Left colon (tissue), 2 donors: ENCODE measurements at places on chromosomes 7 and 10. TPM values are rescaled to one million over a fixed set of nuclear protein-coding genes. Genes with fewer than 3 reads are reported as not detected.

DNA sequence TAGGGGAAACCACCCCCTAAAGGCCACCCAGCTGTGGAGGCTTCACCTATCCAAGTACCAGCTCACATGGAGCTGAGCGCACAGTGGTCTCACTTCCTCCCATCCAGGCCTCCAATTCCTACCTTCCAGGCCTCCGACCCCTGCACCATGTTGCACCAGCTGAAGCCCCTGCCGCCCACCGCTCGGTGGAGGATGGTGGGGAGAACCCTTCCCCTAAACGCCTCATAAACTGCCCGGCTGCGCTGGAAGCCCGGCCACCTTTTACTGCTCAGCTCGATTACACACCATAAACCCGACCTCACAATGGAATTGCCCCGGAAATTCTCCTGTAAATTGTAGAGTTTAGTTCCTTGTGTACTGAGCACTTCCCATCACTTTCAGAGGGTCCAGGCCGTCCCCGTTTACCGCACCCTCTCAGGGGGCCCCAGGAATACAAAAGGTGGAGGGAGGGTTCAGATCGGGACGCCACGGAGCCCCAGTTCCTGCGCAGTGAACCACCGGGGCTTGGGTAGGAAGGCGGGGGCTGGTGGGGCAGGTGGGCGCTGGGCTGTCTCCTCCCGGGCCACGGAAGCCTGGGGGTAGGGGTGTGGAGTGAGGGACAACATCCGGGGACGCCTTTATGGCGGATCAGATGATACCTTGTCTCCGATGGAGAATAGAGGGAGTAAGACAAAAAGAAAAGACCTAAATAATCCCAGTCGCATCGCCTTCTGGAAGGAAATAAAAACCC lies 1.4 kb upstream of the HOXA7 start:
- peak; percentile 75 for DNase-seq

DNA sequence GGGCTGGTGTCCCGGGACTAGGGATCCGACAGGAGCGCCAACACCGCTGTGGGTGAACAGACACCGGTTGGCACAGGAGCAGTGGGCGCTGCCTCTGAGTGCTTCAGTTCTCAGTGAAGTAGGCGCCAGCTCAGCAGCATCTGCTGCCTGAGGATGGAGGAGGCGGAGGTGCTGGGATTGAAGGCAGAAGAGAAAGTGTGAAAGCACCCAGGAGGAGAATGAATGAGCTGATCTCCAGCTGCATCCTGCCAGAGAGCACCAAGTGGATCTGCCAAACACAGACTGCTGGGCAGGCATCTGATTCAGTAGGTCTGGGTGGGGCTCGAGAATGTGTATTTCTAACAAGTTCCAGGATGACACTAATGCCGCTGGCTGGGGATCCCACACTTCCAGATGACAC lies 74.5 kb downstream of the LANCL2 start:
- no peak for DNase-seq

GRCh38 chr10:129662426-129662825 lies 195.4 kb downstream of the MGMT start:
- DNase-seq = no peak

GRCh38 chr7:41576166-41576565 lies 126.7 kb downstream of the INHBA start:
- DNase-seq = no peak

- DNase-seq = peak; percentile 27
Observed at GRCh38 chr7:28573059-28573553, 160.8 kb downstream of the CREB5 start.

GRCh38 chr10:14602807-14603533 lies 171.7 kb downstream of the FAM107B start:
- DNase-seq = no peak

DNA sequence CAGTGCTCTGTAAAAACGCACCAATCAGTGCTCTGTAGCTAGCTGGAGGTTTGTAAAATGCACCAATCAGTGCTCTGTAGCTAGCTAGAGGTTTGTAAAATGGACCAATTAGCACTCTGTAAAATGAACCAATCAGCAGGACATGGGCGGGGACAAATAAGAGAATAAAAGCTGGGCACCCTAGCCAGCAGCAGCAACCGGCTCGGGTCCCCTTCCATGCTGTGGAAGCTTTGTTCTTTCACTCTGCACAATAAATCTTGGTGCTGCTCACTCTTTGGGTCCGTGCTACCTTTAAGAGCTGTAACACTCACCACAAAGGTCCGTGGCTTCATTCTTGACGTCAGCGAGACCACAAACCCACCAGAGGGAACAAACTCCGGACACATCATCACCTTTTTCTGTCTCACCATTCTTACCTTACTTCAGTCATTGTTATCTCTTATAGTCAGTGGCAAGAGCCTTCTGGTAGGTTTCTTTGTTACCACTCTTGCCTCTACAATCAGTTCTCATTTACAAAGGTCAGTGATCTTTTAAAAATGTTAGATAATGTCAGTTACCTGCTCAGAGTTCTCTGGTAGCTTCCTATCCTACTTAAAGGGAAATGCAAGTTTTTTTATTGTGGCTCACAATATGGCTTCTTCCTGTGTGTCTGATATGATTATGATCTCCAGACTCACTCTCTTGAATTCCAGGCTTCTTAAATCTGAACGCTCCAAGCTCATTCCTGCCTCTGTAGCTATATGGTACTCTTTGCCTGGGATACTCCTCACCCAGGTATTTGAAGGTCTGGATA lies 4.5 kb downstream of the STAM start:
- no peak for DNase-seq

- DNase-seq = no peak
Observed at GRCh38 chr10:29888321-29888720, 171.1 kb downstream of the JCAD start.

DNA sequence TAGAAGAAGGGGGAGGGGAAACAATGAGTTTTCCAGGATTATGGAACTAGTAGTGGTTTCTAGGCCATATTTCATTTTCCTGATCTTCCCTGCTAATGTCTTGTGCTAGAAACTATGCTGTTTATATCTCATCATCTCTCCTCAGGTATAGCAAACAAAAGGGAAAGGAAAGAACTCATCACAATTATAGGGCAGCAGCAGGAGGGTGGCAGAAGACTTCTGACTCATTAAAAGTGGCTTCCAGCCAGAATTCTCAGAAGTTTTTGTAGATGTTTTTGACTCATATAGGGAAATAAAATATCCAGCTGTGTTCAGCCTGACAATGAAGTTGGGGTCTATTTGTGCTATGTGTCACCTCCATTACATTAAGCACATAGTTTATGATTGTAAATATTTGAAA lies 6.5 kb downstream of the AHR start:
- no peak for DNase-seq

GRCh38 chr10:24465891-24466818 lies 257.2 kb downstream of the KIAA1217 start:
- DNase-seq = peak; percentile 67

- DNase-seq = no peak
Observed at GRCh38 chr7:54883576-54883975, 124.6 kb upstream of the SEC61G start.

DNA sequence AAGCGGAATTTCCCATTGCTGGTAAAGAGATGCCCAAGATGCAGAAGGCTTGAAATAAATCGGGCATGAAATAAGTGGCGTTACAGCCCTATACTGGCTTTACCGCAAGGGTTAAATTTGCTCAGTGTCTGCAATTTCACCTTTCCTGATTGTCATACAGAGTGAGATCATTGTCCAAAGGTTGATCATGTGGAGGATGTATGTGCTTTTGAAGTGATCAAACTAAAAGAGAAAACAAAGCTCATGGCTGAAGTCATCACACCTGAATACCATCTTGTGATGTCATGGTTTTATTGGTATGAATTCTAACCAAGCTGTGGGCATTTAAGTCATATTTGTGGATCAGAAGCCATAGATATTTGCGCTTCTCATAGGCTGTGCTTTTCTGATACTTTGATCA lies 635.5 kb downstream of the AUTS2 start:
- no peak for DNase-seq

DNA sequence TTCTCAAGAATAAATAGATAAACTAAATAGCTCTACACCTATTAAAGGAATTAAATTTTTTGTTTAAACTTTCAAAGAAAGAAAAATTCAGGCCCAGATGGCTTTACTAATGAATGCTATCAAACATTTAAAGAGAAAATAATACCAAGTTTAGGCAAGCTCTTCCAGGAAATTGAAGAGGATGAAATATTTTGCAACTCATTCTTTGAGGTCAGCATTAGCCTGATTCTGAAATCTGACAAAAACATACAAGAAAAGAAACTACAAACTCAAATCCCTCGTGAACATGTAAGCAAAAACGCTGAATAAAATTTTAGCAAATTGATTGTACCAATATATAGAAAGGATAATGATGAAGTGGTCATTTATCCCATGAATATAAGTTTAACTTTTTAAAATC lies 93.4 kb downstream of the RTKN2 start:
- DNase-seq = no peak

DNA sequence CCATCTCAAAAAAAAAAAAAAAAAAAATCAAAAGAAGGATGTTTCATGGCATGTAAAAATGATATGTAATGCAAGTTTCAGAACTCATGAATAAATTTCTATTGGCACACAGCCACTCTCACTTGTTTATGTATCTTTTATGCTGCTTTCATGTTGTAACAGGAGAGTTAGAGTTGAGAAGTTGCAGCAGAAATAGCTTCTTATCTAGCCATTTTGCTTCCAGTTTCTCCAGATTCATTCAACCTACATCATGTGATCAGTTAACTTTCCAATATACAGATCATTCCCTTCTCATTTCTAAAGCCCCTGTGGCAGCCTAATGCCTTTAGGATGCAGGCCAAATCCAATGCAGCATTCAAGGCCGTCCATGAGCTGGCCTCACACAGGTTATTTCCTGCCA lies 30.4 kb downstream of the ZNF786 start:
- DNase-seq = no peak

DNA sequence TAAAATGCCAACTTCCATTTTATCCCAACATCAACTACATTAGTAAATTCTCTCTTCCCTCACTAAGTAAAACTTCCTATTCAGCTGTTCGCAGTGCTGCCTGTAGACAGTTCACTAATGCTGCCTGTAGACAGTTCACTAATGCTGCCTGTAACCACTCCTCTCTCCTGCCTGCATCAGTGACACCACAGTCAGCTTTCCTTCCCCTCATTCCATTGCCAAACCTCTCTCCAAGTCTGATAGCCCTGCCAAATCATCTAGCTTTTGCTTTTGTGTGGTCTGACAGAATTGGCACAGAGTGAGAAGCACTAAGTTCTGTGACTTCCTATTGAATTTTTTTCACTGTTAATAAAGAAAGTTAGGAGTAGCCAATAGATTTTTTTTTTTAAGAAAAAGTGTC lies 43.0 kb upstream of the MACC1 start:
- DNase-seq = no peak

- DNase-seq = peak; percentile 19
Observed at GRCh38 chr10:122279725-122280141, 8.6 kb downstream of the BTBD16 start.

DNA sequence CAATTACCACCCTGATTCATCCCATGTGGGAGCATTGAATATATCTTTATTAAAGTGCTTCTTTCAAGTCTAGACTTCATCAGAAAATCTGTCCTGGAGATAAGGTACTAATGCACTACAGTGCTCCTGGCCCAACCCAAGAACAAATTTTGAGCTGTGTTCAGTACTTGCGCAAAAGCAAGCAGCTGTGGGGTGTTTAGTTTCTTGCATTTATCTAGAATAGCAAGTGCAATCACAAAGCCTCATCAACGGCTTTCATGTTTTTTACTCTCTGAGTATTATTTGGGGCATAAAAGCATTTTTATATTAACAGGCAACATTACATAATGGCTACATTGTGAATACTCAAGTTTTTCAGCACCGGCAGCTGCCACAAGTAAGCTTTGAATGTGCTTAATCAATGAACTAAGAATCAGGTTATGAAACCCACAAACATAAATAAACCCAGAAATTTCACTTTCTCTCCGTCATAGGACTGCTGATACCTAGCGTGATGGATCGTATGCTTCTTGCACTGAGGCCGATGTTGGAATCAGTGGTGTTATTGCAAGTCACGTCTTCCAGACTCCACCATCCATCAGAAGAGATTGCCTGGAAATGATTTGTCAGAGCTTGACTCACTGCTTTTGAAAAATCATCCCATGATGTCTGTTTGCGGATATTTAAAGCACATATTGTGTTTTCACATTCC lies 113.1 kb downstream of the CTTNBP2 start:
- DNase-seq = no peak

- peak; percentile 18 for DNase-seq
Observed at GRCh38 chr10:69854511-69855345, 53.0 kb downstream of the COL13A1 start.

DNA sequence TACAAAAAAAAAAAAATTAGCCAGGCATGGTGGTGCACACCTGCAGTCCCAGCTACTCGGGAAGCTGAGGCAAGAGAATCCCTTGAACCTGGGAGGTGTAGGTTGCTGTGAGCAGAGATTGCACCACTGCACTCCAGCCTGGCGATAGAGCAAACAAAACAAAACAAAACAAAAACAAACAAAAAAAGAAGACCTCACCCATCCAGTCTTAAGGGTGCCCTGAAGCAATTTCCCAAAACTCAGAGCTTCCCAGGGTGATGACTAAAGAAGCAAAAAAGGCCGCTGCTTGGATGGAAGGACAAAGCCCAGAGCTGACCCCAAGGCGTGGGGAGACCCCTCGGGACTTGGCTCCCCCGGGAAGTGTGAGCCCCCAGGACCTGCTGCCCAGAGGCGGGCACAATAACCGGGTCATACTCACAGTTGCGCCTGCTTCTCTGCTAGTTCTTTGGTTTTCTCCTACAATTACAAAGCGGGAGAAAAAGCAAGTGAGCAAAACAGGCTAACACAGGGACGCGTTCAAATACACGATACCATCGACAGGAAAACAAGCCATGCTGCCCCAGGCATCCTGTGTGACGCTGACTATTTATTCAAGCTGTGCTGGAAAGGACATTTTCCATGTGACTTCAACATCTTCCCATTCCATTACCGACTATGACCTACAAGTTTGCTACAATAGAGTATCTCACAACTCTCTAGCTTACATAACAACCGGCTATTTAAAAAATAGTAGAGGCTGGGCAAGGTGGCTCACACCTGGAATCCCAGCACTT lies 29.9 kb downstream of the PAPOLB start:
- DNase-seq = no peak

DNA sequence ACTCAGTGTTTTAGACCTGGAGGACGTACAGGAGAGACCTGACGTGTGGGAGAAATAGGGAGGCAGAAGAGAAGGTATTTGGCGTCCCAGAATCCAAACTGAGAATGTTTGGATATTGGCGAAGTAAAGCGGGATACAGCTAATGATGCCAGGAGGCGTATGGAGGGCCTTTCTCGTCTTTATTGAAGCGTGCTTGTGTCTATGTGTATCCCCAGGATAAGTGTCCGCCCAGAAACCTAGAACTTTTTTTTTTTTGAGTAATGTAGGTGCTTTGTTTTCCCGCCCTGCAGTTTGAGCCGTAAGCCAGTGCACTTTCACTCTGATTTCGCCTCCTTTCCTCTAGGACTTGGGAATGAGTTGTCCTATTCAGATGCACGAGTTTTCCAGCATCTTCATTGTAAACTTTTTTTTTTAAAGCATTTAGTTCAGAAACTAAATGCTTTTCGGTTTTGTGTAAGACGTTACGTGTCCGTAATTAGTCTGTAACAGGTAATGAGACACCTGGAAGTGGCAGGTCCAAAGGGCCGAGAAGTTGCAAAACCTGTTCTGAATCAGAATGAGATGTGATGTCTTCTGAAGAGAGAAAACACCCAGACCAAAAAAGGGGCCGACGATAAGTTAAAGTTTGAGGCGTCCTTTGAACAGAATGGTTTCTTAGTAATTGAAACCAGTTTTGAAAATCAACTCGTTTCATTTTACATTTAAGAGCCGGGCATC lies 746 bp downstream of the ARL5B start:
- DNase-seq = peak; percentile 60

The TMEM139 gene
- 21.8 TPM for total RNA-seq

The C7orf33 gene
- total RNA-seq = not detected

The PPP1R3A gene
- not detected for total RNA-seq

The PNLIP gene
- total RNA-seq = 0.89 TPM

The FLNC gene
- total RNA-seq = 2.4 TPM

The SLC26A3 gene
- total RNA-seq = 3,814 TPM

The CABCOCO1 gene
- total RNA-seq = not detected
